ENCODE measurements at places on chromosomes 4 and X.
A peak's percentile ranks its signal among the peaks of the same experiment; 100 is the strongest.

DNA sequence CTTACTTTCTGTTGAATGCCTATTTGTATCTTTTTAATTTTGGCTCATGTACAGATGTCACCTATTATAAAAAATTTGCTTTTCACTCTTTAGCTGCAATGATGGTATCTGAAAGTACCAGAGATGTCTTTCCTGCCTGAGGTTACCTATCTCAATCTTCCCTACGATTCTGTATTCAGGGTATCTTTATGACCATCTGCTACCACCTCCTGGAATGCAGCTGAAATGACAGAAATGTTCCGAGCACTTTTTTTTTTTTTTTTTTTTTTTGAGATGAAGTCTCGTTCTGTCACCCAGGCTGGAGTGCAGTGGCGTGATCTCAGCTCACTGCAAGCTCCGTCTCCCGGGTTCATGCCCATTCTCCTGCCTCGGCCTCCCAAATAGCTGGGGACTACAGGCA is 136.4 kb downstream of the REPS2 start:
- DNase-seq = no peak

DNA sequence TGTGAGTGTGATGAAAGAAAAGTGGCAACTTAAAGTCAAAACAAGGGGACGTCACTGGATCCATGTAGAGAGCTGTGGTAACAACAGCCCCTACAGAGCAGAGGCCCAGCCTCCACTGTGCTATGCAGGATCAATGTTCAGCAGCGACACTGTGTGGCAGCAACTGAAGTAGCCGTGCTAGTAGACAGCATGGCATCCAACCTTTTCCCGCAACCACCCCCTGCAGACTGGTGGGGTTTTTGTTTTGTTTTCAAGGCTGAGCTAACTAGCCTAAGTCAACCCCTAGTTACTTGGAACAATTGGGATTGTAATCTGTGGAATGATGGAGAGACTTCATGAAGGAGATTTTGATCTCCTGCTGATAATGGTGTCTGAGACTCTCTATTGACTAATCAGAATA is 44.4 kb upstream of the PPARGC1A start:
- no peak for DNase-seq

- DNase-seq = no peak
These were observed 46.2 kb upstream of the IGFBP7 start for GRCh38 chr4:57156242-57156990.

GRCh38 chrX:84747516-84747915 is 245.3 kb upstream of the HDX start:
- no peak for DNase-seq

- no peak for DNase-seq
These were observed 123.1 kb downstream of the AFF1 start for GRCh38 chr4:87057835-87058355.

DNA sequence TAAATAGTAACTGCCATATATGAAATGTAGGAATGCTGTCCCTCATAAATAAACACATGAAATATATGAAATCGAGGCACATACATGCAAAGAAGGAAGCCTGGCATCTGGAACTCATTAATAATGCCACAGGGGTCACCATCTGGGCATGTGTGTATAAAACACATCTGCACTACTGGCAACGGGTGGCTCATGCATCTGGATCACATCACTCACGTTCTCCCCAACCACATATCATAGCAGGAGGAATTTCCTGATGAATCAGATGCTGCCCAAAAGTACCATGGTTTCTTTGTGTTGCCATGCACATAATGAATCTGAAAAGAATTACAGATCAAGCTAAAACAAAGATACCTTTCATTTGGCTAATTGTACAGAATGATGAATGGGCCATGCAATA is 28.6 kb downstream of the RNF175 start:
- DNase-seq = no peak

DNA sequence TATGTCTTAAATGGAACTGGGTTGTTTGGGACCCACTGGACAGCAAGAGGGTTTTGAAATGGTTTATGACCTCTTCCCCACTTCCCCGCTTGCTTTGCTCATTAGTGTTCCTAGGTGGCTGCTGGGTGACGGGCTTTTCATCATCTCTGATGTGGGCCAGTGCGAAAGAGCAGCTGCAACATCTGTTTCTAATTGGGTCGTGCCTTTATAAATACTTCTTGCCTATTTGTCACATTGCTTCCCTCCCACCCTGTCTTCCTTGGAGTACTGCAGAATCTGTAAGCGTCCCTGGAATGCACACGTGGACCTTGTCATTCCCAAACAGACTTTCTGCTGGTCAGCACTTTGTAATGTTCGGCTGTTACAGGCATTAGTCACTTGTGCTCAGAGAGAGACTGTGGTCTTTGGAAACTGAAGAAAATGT is 35.2 kb downstream of the SEPTIN11 start:
- DNase-seq = no peak

DNA sequence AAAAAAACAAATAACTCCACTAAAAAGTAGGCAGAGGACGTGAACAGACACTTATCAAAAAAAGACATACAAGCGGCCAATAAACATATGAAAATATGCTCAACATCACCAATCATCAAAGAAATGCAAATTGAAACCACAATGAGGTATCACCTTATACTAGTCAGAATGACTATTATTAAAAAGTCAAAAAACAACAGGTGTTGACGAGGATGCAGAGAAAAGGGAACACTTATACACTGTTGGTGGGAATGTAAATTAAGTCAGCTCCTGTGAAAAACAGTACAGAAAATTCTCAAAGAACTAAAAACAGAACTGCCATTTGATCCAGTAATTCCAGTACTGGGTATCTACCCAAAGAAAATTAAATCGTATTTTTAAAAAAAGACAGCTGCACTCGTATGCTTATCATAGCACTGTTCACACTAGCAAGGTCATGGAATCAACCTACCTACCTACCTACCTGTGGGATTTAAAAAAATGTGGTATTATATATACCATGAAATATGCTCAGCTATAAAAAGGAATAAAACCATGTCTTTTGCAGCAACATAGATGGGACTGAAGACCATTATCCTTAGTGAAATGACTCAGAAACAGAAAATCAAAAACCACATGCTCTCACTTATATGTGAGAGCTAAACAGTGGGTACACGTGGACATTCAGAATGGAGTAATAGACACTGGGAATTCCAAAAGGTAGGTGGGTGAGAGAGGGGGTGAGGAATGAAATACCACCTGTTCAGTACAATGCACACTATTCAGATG is 24.8 kb upstream of the PTPN13 start:
- DNase-seq = no peak

GRCh38 chrX:22800360-22800759 is 199.4 kb upstream of the DDX53 start:
- no peak for DNase-seq

DNA sequence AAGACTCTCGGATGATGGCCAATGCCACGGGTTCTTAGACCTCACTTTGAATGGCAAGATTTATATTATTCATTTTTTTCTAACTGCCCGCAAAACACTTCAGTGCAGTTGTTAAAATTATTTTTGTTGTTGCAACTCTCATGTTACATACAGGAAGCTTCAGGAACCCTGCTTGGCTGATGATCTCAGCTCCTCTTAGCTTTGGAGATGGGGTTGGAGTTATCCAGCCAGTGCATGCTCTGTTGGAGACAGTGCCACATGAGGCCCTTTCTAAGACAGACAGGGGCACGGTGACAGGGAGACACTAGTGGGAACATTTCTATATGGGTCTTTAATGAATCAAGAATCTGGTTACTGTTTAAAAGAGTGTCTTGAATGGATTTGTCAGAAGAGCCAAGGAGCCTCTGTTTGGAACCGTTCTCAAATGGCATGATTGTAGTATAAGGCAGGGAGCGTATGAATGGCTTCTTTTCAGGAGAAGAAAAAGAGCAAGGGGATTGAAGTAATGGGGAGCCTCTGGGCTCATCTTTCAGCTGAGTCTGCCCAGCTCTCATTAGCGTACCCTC is 61.9 kb upstream of the ENPP6 start:
- DNase-seq = no peak

DNA sequence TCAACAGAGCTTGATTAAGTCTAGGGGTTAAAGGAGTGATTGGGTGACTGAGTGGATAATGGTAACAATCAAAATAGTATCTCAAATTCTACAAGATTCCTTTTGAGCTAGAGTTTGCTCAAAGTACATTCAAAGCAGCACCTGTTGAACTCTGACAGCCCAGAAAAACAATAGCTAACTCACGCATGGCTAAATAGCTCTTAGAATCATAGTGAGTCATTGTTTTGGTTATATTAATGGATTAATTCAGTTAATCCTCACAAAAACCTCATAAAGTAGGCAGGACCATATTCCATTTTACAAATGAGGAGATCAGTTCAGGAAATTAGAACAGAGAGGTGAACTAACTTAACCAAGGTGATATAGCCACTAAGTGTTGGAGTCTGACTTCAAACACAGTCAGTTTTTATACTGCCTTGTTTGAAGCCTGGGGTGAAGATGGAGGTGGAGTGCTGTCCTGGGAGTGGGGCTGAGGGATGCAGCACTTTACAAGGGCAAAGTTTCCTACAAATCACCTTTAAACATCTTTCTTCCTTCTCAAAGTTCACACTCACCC is 35.9 kb upstream of the PPM1K start:
- DNase-seq = no peak

- DNase-seq = peak; percentile 51
These were observed 708 bp downstream of the ARAP2 start for GRCh38 chr4:36243355-36244256.

DNA sequence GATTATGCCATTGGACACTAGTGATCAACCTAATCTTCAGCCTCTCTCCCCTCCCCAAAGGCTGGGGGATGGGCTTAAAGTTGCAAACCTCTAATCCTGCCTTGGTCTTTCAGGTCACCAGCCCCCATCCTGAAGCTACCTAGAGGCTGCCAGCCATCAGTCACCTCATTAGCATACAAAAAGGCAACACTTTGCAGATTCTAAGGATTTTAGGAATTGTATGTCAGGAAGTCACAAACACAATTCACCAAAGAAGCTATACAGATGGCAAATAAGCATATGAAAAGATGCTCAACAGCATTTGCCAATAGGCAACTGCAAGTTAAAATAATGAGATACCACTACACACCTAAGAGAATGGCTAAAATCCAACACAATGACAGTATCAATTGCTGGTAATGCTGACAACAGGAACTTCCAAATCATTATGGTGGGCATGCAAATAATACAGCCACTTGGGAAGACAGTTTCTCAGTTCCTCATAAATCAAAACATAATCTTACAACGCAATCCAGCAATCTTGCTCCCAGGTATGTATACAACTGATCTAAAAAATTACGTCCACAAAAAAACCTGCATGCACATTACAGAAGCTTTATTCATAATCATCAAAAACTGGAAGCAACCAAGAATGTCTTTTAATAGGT is 9.0 kb upstream of the PIM2 start:
- no peak for DNase-seq

GRCh38 chr4:109294006-109294405 is 8.5 kb downstream of the COL25A1 start:
- DNase-seq = no peak

- no peak for DNase-seq
These were observed 520.7 kb upstream of the ARX start for GRCh38 chrX:25536307-25536970.

- DNase-seq = no peak
These were observed 912.1 kb upstream of the GRIA3 start for GRCh38 chrX:122272011-122272410.

DNA sequence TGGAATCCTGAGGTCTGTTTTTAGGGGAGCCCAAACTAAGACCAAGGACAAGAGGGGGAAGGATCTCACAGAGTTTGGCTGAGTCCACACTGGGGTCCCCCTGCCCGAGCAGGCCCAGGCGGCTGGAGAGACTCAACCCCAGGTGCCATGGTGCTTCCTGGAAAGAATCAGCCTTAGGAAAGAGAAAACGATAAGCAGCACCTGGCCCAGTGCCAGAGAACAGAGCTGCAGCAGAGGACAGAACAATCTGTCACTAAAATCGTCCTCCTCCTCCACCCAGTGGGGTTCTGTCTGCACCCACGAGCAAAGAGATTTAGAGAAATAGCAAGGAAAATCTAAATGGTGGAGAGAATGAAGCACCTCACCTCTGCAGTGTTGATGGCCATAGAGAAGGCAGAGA is 470.5 kb downstream of the BCOR start:
- DNase-seq = no peak

DNA sequence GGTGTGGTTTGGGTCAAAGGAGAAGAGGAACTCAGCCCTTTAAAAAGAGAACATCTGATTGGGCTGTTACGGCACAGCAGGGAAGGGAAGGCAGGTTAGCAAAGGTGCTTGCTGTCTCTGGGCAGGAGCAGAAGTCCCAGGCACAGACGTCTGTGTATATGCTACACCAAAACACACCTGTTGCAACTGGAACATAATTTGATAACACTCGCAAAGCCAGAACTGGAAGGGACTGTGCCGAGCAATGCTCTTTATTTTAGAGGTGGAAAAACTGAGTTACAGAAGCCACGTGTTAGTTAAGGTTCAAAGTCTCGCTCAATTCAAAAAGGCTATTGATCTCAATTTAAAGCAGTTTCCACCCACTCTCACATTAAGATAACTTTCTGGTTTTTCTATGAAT is 2.2 kb upstream of the FAM114A1 start:
- DNase-seq = no peak

DNA sequence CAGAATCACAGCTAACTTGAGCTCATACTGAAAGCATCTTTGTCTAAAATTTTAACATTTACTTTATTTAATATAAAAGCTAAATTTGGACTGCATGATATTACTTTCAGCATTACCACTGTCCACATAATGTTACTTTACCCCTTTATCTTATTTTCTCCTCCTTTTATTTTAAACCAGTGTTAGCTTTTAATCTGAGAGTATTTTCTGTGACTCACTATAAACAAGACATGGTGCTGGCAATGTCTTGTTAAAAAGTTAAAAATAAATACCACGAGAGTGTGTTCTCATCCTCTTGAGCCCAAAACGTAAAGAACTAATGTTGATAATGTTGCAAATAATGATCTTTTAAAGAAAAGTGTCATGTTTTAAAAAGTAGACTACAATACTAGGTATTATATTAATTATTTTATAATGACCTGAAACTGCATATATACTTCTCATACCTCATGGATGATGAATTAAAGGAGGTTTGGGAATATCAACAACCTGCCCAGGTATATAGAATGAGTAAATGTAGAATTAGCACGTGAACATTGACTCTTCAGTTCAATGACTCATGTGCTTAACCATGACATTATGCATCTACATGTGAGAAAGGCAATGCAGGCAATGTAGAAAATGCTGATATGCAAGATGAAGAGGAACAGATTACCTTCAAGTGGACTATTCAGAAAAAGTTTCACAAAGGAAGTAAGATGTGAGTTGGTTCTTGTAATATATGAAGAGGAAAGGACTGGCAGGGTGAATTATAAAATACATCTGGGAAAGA is 454.1 kb upstream of the ADGRL3 start:
- DNase-seq = no peak

Measured in stimulated activated CD4-positive, alpha-beta T cell treated with anti-CD3 and anti-CD28 coated beads, Interleukin-4, amount 100 ng/mL, for 24 hours (primary cell).